ENCODE measurements at places on chromosomes 11 and 22.

GRCh38 chr11:2138068-2138430 lies 1.1 kb downstream of the IGF2 start:
- DNase-seq: no peak

DNA sequence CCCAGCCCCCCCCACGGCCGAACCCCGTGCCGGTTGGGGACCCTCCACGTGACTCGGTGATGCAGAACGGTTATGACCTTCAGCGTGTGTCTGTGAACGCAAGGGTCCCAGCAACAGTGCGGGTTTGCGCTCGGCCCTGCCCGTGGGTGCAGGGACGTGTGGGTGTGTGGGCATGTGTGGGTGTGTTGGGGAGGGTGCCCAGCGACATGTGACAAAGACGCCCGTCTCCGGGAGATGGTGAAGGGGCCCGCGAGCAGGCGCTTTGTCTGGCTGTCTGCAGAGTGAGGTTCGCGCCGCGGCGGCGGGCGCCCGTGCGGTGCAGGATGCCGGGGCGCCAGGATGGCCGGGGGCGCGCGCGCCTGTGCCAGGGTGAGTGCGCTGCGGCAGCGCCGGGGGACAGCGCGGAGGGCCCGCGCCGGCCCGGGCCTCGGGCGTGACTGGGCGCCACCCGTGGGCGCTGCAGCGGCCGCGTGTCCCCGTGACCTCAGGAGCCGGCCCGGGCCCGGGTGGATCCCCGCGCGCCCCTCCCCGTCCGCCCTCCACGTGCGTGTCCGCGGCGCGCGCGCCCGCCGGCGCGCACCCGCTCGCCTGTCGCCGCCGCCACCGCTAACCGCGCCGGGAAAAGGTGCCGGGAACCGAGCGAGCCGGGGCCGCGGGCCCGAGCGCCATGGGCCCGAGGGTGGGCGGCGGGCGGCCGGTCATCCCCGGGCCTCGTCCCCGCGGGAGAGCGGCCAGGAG lies at the start of gene LRFN4:
Gene LRFN4 (plus strand): TSS at position 569 of the 738 bp plus-strand sequence. CDS start 681 bp downstream, outside the sequence.
- no peak for DNase-seq

DNA sequence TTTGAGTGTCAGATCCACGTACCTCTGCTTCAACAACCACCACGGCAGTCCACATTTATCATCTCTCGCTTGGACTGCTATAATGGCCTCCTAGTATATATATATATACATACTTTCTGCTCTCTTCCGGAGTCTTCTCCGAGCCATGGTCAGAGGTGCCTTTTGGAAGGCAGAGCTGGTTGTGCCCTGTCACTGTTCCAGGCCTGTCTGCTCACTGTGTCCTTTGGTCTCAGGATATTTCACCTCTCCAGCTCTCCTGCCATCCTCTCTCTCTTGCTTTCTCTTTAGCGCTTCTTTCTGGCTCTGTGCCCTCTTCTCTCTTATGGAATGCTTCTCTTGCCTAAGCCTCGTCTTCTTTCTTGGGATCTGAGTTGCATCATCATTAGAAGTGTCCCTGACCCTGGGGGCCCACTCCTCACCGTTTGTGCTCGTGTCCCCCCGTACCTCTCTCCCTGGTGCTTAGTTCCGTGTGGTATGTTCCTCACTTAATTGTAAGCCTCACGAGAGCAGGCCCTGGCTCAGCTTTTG lies 86.1 kb upstream of the RASSF10 start:
- peak; percentile 47 for DNase-seq

GRCh38 chr11:111878849-111879636 lies at the start of the genes CFAP68 and FDXACB1:
TSS of gene CFAP68 (plus strand) at chr11:111879541. CDS start at chr11:111879561, 20 bp downstream.
TSS of gene FDXACB1 (minus strand) at chr11:111879165. CDS start at chr11:111879132, 33 bp downstream.
- peak; percentile 97 for DNase-seq
